ENCODE measurements at places on chromosomes 2 and 18.

- DNase-seq, result no peak
Measured at GRCh38 chr2:197500503-197501131, 438 bp downstream of the HSPE1 start.

DNA sequence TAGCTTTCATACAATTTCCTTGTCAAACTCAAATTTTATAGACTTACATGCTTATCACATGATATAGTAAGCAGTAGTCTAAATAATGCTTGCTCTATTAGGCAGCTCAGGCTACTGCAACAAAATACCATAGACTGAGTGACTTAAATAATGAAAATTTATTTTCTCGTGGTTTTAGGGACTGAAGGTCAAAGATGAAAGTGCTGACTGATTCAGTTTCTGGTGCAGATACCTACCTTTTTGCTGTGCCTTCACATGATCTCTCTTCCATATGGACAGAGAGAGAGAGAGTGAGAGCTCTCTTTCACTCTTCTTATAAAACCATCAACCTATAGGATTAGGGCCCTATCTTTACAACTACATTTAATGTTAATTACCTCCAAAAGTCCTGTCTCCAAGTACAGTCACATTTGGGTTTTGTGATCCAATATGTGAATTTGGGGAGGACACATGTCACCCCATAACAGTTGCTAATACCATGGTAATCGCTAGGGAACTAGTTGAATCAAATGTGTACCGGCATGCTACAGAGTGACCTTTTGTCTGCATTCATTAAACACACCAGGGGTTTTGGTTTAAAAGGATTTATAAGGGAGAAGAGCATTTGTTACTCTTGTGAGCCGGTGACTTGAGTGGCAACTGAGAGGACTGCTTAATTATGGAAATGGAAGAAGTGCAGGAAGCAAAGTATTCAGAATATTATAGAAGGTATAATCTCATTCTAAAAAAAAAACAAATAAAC is 723.4 kb upstream of the LRRTM4 start:
- no peak for DNase-seq

GRCh38 chr2:124025171-124025580 is at the start of gene CNTNAP5:
Gene CNTNAP5 (plus strand): TSS chr2:124025287. CDS start chr2:124025651, 364 bp downstream.
- DNase-seq, result no peak

DNA sequence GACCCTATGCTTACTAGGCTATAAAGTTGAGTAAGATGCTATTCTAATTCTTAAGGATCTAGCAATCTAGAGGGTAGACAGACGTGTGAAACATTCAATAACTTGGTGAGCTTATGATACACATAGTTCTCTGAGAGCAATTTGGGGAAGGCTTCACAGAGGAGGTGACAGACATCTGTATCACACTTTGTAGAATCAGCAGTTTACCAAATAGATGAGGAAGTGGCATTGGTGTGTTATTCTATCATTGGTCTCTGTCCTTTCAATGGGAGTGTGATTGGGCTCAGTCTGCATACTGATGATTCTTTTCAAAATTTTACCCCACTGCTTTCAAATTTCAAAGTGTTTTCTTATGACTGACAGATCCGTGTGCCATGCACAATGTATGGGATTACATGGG is 47.0 kb upstream of the TMEM178A start:
- DNase-seq, result no peak

GRCh38 chr2:128488434-128488833 is 169.8 kb upstream of the HS6ST1 start:
- DNase-seq, result no peak

- no peak for DNase-seq
Measured at GRCh38 chr2:135851858-135852257, 14.9 kb upstream of the LCT start.

GRCh38 chr2:237878321-237879057 is 19.1 kb downstream of the RAMP1 start:
- no peak for DNase-seq

- no peak for DNase-seq
Measured at GRCh38 chr2:237464757-237465391, 22.2 kb upstream of the MLPH start.

DNA sequence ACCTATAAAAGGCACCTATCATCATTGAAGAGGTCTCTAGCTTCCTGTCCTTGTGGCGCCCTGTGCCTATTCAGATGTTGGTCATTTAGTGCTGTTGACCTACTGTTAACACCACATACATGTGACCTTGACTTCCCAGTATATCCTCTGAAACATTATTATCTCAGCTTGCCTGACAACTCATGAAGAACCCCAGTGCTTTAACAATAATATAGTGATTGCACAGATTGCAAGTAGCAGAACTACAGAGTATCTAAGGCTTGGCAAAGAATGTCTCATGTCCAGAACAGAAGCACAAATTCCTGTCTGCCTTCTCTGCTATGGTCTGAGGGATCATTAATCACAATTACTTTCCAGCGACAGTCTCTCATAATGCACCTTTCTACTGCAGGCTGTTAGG is 165.3 kb downstream of the LCLAT1 start:
- no peak for DNase-seq

DNA sequence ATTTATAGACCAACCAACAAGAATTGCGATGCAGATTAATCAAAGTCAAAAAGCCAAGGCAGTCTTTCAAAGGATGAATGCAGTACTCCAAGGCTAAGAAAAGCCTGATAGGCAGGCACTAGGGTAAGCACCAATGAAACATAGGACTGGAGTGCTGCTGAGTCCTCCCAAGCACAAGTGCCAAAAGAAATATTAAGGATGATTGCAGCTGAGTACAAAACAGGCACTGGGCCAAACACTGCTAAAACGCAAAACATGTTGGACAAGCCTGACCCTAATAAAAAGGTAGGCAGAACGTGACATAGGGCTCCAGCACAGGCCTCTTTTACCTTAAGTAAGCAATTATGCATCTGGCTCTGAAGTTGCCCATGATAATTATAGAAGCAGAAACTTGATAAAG is 160.1 kb upstream of the LRP1B start:
- no peak for DNase-seq

- no peak for DNase-seq
Measured at GRCh38 chr18:45063246-45064038, 382.8 kb downstream of the SETBP1 start.

DNA sequence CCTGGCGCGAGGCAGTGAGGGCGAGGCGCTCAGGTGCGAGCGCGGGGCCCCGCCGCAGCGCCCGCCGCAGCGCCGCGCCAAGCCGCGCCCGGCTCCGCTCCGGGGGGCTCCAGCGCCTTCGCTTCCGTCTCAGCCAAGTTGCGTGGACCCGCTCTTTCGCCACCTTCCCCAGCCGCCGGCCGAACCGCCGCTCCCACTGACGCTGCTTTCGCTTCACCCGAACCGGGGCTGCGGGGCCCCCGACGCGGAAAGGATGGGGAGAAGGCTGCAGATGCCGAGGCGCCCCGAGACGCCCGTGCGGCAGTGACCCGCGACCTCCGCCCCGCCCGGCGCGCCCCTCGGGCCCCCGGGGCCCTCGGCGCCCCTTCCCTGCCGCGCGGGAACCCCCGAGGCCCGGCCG is 328 bp upstream of the INHBB start:
- no peak for DNase-seq

DNA sequence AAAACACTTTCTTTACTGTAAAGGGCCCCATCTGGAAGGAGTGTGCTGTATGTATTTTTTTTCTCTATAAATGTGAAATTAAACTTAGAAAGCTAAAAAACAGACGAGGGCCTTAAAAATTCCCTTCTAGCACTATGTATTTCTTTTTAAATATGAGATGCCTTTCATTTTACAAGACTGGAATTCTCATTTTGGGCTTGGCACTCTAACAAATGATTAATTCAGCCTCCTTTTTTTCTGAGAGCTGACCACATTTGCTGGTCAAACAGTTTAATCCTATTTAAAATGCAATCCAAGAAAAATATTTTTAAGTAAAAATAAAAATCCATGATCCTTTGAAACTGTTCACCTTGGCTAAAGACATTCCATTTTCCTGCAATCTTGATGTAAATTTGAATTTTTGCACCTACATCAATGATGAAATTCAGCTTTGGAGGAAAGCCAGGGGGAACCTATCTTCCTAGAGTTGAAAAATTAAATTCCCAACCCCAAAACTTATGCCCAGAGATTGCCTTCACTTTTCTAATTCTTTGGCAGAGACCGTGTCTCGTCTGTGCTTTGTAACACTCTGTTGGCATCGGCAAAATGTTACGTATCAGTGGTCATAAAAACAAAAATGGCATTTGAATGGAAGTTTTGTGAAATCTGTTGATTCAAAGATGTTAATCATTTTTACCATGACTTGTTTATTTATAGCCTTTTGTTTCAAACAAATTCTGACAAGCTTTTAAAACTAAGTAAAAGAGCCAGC is 284.5 kb downstream of the ZNF521 start:
- no peak for DNase-seq

GRCh38 chr2:20184067-20184938 is 40.6 kb downstream of the SDC1 start:
- DNase-seq, result no peak

- no peak for DNase-seq
Measured at GRCh38 chr2:88160517-88160916, 9.6 kb upstream of the THNSL2 start.

GRCh38 chr18:67517444-67517765 is 885 bp upstream of the DSEL start:
- no peak for DNase-seq

DNA sequence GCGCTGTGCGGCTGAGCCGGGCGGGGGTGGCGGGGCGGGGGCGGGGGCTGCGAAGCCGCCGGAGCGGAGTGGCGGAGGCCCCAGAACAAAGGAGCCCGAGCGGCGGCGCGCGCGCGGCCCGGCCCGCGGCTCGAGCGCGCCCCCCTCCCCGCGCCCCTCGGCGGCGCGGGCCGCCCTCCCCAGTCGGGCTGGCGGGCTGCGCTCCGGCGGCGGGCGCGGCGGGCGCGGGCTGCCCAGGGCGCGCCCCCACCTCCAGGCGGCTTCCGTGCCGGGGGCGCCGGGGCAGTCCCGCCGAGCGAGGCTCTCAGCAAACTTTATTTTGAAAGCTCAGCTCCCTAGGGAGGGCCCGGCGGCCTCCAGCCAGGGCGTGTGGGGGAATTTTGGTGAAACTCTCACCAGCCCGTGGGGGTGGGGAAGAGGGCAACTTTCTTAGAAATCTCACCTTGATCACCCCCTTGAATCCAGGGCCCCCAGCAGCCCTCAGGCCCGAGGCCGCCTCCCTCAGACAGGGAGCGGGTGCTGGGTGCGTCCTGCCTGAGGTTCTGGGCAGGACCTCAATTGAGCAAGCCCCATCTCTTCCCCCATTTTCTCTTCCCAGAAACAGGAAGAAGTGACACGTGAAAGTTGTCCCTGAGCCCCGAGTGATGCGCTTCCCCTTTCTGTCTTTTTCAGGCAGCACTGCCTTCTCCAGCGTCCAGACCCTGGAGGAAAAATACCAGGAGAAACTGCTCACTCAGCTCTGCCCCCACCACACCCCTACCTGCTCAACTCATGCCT is 786 bp downstream of the TET3 start:
- DNase-seq, result peak; percentile 70

DNA sequence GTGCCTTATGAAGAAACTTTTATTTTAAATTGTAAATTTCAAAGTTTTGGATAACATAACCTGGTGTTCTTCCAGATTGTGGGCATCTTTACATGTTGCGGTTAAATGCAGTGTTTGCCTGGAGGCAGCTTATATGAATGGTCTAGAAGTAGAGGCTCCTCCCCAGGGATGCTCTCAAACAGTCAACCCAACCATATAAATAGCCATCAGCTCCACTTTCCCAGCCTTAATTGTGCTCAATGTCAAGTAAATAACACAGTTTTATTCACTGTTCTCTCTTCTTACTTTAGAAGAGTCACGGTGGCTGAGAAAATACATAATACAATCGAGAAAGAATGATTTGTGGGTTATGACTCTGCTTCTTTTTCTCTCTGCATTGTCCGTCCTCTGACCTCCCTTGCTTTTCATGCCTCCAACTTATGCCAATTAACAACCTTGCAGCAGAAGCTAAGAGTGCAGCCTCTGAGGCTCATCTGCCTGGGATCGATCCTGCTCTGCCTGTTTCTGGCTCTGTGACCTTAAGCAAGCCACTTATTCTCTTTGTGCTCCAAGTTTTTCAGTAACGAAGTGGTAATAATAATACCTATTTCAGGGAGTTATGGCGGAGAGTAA is 100.3 kb downstream of the DAW1 start:
- DNase-seq, result no peak

- DNase-seq, result no peak
Measured at GRCh38 chr2:220568296-220568695, 940.9 kb downstream of the SLC4A3 start.

DNA sequence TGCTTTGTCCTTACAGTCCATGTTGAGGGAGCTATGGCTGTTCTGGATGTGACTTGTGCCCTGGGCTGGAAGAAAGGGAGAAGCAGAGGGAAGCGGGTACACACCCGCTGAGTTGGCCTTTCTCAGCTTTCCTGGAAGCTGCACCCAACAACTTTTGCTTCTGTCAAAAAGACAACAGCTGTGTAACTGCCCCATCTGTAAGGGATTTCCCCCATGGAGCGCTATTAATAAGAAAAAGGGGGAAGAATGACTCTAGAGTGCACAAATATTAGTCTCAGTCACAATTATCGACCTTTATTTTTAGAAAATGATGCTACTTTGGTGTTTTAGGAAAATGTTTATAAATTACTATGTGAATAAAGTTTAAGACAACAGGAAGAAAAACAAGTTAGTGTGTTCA is 368.3 kb downstream of the RAD51AP2 start:
- no peak for DNase-seq

DNA sequence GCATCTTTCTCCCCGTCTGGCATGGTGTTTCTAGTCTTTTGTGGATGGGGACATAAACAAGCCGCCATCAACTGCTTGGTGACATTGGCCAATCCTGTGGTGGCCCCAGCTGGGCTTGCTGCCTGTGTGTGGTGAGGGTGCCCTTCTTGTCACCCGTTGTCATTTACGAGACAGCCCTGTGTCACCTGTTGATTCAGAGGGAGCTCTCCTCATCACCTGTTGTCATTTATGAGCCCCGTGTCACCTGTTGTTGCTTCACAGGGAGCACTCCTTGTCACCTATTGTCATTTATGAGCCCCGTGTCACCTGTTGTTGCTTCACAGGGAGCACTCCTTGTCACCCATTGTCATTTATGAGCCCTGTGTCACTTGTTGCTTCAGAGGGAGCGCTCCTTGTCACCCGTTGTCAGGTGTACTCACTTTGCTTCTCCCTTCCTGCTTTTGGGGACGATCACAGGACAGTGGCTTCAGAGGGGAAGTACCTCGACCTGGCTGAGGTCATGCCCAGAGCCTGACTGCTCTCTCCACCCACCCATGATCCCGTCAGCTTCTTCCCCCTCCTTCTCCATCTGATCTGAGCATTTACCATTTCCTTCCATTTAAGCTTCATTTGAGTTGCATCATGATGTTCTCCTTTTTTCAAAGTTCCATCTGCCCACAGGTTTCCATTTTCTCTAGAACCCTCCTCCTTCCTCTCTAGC is 29.1 kb downstream of the HPCAL1 start:
- DNase-seq, result no peak

DNA sequence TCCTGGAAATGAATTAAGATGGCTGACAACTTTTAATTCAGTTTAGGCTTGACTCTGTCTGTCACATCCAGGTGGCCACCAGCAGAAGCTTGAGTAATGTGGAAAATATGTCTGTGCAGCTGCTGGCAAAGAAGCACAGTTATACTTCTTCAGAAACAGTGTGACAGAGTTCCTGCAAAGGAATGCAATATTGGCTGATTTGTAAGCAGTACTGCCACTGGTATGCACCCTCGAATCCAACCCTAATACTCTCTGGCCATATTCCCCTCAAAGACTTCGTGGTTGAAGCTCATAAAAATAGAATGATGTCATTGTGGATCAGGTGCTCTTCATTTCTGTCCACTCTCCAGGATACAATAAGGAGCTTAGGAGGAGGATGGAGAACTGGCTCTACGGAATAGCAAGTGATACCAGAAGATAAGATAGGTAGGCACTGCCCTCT is 86.2 kb downstream of the METTL8 start:
- DNase-seq, result no peak

Data from stimulated activated CD8-positive, alpha-beta memory T cell treated with anti-CD3 and anti-CD28 coated beads, Interleukin-15, amount 100 ng/mL, for 4 hours (primary cell).